Fibroblast of skin of abdomen (primary cell): ENCODE measurements at places on chromosomes 11 and 22.

DNA sequence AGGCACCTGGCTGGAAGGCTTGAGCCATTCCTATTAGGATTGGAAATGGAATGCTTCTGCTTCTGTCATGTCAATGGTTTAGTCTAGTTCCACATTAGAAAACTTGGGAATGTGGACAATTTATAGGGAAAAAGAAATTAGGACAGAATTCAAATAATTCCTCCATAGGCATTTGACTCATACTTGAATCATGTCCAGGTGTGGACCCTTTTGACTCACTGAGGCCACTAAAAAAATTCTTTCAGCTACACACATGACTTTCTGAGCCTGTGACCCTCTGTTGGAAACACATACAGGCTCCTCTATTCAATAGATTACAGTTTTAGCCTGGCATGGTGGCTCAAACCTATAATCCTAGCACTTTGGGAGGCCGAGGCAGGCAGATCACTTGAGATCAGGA lies 100.5 kb downstream of the RASSF10 start:
- DNase-seq: no peak

DNA sequence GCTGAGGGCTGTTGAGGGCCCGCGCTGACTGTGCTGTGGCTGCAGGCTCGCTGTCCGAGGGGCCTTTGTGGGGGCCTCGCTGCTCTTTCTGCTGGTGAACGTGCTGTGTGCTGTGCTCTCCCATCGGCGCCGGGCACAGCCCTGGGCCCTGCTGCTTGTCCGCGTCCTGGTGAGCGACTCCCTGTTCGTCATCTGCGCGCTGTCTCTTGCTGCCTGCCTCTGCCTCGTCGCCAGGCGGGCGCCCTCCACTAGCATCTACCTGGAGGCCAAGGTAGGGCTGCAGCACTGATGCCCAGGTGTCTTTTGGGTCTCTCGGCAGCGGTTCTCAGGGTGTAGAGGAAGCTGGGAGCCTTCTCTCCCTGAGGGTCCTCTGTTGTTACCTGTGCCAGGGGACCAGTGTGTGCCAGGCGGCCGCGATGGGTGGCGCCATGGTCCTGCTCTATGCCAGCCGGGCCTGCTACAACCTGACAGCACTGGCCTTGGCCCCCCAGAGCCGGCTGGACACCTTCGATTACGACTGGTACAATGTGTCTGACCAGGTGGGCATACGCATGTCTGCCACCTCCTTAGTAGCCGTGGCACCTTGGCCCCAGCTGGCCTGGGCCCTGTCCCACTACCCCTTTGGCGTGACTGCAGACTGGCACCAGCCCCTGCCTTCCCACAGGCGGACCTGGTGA lies 2.2 kb downstream of the GPR137 start:
- no peak for DNase-seq

DNA sequence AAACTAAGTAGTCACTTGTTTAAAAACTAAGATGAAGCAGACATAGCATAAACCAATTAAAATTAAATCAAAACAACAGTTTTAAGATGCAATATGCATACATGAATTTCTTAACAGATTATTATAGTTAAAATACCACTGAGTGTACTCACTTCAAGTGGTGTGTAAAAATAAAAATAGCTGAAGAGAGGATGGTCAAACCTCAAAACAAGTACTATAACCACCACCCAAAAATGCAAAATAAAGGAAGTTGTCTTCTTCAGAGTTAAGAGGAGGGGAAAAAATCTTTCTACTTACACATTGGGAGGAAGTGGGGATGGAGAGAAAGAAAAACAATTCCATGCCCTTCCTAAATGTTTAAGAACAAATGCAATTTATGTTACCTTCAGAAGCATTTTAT lies 31.9 kb downstream of the RRAS2 start:
- DNase-seq: no peak

GRCh38 chr11:32990481-32990880 lies 25.2 kb upstream of the DEPDC7 start:
- no peak for DNase-seq

GRCh38 chr11:119376197-119376847 lies 5.2 kb downstream of the USP2 start:
- DNase-seq: no peak

- no peak for DNase-seq
Measured at GRCh38 chr11:46903846-46904245, 14.5 kb downstream of the LRP4 start.

DNA sequence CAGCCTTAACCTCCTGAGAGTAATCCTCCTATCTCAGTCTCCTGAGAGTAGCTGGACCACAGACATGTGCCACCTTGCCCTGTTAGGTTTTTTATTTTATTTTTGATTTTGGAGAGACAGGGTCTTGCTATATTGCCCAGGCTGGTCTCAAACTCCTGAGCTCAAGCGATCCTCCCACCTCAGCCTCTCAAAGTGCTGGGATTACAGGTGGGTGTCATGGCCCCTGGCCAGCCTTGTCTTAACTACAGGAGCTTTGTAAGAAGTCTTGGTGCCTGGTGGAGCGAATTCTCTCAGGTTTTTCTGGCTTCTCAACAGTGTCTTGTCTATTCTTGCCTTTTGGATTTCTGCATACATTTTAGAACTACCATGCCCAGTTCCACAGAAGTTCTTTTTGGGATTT lies 546.4 kb downstream of the TBC1D22A start:
- DNase-seq: no peak

GRCh38 chr22:46369716-46370583 lies 34.4 kb downstream of the TRMU start:
- no peak for DNase-seq

DNA sequence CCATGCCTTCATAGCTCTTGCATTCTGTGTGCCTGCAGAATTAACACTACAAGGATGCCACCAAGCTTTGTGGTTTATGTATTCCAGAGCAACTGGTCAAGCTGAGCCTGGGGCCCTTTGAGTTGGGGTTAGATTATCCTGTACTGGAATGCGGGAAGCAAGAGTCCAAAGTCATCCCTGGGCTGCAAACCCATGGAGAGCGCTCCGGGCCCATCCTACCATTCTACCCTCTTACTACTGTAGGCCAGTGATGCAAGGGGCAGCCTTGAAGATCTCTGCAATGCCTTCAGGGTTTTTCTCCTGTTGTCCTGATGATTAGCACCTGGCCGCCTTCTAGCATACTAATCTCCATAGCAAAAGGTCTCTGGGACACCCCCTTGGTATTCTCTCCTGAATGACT lies 51.3 kb downstream of the TUG1 start:
- DNase-seq: no peak

- peak; percentile 13 for DNase-seq
Measured at GRCh38 chr11:44600839-44601383, 35.4 kb downstream of the CD82 start.

GRCh38 chr11:86211619-86212018 lies 32.9 kb upstream of the EED start:
- no peak for DNase-seq

DNA sequence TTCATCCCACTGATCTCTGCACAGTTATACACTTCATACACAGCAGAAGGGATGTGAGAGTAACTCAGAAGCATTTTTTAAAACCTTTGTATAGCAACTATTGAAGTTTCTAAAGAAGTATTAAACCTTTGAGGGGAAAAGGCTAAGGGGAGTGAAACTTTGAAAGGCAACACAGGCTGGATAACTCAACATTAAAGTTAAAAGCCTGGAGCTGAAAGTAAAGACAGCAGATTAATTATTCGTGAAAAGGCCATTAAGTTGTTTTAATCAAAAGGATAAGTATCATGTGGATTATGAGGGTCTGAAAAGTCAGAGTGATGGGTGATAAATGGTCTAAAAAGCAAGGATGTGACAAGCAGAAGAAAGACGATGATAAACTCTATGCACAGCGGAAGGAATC lies 17.5 kb downstream of the WT1 start:
- DNase-seq: no peak

- no peak for DNase-seq
Measured at GRCh38 chr11:125481531-125481930, 14.5 kb downstream of the FEZ1 start.

- DNase-seq: no peak
Measured at GRCh38 chr22:47188261-47189055, 426.0 kb downstream of the TBC1D22A start.

- DNase-seq: no peak
Measured at GRCh38 chr11:96185220-96185768, 157.7 kb downstream of the MAML2 start.

GRCh38 chr22:44884968-44885805 lies 124.6 kb downstream of the PHF21B start:
- DNase-seq: no peak

- no peak for DNase-seq
Measured at GRCh38 chr22:41222846-41223507, 17.8 kb downstream of the CHADL start.

GRCh38 chr11:111730871-111731591 lies 35.2 kb downstream of the PPP2R1B start:
- DNase-seq: no peak

- DNase-seq: peak; percentile 73
Measured at GRCh38 chr11:95521133-95521542, 268.4 kb downstream of the FAM76B start.

- no peak for DNase-seq
Measured at GRCh38 chr22:32044913-32045312, 1.9 kb downstream of the SLC5A1 start.

- no peak for DNase-seq
Measured at GRCh38 chr11:119940401-119940976, 197.4 kb downstream of the TRIM29 start.

DNA sequence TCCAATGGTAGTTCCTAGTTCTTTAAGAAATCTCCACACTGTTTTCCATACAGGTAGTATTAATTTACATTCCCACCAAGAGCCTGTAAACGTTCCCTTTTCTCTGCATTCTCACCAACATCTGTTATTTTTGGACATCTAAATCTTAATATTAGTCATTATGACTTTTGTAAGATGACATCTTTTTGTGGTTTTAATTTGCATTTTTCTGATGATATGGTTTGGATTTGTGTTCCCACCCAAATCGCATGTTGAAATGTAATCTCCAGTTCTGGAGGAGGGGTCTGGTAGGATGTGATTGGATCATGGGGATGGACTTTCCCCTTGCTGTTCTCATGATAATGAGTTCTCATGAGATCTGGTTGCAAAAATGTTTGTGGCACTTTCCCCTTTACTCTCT lies 89.0 kb downstream of the MUC15 start:
- peak; percentile 18 for DNase-seq

- peak; percentile 5 for DNase-seq
Measured at GRCh38 chr11:87176044-87176443, 138.3 kb downstream of the TMEM135 start.

GRCh38 chr11:62044639-62045121 lies 77.2 kb upstream of the FTH1 start:
- DNase-seq: no peak
